ENCODE measurements at places on chromosomes 3 and 15.

DNA sequence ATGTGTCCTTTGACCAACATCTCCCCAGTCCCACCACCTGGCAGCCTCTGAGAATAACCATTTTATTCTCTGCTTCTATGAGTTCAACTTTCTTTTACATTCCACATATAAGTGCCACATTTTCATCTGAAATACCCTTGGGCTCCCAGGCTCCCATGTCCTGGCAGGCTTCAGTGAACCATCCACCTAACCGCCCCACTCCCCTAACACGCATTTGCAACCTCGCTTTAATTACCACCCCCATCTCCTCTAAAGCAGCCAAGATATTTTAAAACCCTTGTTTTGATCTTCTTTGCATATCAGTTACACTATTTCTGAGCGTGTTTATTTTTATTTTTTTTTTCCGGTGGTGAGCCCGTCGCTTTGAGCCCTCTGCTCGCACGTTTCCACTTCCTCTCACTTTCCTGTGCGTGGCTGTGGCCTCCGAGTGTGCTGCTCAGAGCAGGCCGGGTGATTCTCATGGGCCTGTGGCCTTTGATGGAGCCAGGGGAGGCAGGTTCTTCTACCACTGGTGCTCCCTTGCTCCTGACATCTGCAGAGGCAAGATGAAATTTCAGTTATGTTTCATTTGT, 195.4 kb upstream of the LPP start:
- no peak for DNase-seq

GRCh38 chr3:76352511-76353284, 567.3 kb upstream of the ZNF717 start:
- DNase-seq, result no peak

DNA sequence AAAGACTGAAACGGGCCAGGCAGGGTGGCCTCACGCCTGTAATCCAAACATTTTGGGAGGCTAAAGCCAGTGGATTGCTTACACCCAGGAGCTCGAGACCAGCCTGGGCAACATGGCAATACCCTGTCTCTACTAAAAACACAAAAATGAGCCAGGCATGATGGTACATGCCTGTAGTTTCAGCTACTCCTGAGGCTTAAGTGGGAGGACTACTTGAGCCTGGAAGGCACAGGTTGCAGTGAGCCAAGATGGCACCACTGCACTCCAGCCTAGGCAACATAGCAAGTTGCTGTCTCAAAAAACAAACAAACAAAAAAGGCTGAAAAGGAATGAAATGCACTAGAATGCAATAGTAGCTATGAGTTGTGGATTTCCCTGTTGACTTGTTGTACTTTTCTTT, 94.7 kb downstream of the STAG1 start:
- DNase-seq, result no peak

GRCh38 chr3:48468329-48468731, 21.8 kb downstream of the ATRIP start:
- no peak for DNase-seq

GRCh38 chr3:47746264-47746663, 35.4 kb downstream of the SMARCC1 start:
- no peak for DNase-seq

DNA sequence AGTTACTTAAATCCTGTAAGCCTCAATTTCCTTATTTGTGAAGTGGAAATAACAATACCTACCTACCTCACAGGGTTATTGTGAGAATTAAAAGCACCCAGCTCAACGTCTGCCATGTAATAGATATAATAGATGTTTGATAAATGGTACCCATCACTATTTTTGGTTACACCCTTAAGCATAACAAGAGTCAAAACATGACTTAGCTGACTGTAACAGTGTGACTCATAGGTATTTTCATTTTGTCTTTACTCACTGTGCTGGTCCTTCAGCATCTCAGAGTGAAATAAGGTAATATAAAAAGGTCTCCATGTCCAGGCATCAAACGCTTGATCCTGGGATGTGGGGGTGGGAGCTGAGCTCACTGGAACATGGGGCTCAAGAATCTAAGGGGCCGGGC, 3.1 kb downstream of the CPLX3 start:
- peak; percentile 49 for DNase-seq

Data from ELR (cell line).